ENCODE measurements at places on chromosomes 7 and 10. TPM values are rescaled to one million over a fixed set of nuclear protein-coding genes. Genes with fewer than 3 reads are reported as not detected.

GRCh38 chr7:36796850-36797536, 72.7 kb upstream of the AOAH start:
- no peak overlapping the region for H3K4me3 ChIP-seq
- H3K27me3 ChIP-seq, result no peaks in the 10 kb centered on the region
- H3K36me3 ChIP-seq, result no peaks in the 10 kb centered on the region
- H3K27ac ChIP-seq, result no peak overlapping the region
- no peak for DNase-seq

- H3K27ac ChIP-seq, result no peak overlapping the region
- no peak overlapping the region for H3K4me3 ChIP-seq
- no peak for DNase-seq
- peaks cover 17% of the 10 kb centered on the region for H3K36me3 ChIP-seq
- peaks cover 26% of the 10 kb centered on the region for H3K4me1 ChIP-seq
Measured at GRCh38 chr7:2571409-2571808, 12.6 kb downstream of the IQCE start.

GRCh38 chr7:113548137-113548536, 370.7 kb downstream of the PPP1R3A start:
- no peaks in the 10 kb centered on the region for H3K27me3 ChIP-seq
- no peak overlapping the region for H3K4me3 ChIP-seq
- H3K36me3 ChIP-seq, result no peaks in the 10 kb centered on the region

WEE2 gene
- not detected for total RNA-seq

All from endodermal cell (in vitro differentiated cells).